ENCODE measurements at places on chromosomes 1 and 21.
A peak's percentile ranks its signal among the peaks of the same experiment; 100 is the strongest.

- no peak for DNase-seq
Measured at GRCh38 chr1:39082811-39083576, 56.8 kb downstream of the NDUFS5 start.

DNA sequence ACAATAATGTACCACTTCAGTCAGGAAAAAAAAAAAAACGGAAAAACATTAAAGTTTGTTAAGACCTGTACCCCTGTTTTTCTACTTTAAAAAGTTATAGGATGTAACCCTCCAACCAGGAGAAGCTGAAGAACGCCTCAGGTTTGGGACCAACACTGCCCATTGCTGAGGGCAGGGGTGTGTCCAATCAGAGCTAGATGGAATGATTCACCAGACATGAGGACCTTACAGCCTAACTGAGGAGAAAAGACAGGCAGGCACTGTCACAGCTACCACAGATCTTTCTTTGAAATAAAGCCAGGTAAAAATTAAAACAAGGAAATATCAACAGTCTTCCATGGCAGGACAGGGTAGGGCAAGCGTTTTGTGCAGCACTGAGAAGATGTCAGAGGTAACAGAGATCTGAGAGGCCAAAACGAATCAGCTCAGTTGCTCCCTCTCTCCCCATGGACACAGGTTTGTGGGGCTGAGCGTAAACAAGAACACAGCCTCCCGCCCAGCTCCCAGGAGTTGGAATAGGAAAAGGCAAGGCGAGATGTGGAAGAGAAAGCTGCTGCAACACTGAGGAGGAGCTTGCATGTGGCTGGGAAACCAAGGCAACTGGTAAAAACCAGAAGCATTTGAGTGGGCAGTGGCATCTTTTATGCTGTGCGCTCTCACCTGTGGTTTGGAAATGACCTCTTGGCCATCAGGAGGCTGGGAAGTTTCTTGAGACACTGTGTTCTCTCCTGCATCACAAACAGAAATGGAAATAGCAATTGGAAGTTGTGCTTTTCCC is 34.0 kb downstream of the SEC16B start:
- DNase-seq = no peak

DNA sequence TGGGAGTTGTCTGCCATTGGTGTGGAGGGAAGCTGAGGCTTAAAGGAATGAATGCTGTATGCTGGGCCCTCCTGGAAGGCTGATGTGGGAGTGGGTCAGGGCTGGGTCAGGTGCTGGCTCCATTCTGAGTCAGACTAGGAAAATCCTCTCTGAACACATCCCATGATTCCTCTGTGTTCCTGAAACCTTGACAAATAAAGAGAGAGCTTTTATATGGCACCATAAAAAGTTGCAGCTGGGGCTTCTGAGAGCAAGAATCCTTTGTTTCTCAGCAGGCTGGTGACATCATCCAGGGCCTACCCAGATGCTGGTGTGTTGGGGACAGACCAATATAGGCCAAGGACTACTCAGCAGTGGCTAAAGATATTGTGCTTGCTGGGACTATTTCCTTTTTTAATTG is 27.8 kb upstream of the NFASC start:
- DNase-seq = no peak

GRCh38 chr1:218346391-218347204 is 1.5 kb downstream of the TGFB2 start:
- no peak for DNase-seq

DNA sequence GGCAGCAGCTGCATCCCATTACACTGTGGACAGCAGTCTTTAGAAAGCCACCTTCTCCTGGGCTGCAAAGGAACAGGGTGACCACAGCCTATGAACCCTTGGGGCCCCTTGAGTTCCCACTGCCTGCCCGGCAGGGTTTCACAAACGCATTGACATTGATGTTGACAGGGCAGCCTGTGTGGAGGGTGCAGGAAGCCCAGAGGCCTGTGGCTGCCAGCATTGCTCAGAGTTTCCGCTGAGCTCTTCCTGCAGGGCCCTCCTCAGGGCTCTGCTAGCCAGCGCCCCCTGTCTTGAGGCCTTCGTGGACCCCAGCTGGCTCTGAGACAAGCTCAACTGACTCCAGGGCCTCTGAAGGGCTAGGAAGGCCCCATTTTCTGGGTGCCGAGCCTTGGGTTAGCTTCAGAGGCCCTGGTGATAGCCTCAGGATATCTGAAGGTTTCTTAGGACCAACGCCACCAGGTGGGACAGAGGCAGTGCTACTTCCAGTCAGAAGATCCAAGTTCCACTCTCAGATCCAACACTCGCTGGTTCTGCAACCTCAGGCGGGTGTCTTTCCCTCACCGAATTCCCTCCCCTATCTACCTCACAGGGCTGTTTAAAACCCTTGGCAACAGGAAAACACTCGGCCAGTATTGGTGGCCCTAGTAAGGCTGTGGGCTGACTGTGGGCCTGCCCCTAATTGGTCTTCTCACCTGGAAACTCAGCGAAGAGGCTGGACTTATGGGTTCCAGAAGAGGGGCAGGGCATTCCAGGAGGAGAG is 27.2 kb upstream of the EPS8L3 start:
- DNase-seq = peak; percentile 86

DNA sequence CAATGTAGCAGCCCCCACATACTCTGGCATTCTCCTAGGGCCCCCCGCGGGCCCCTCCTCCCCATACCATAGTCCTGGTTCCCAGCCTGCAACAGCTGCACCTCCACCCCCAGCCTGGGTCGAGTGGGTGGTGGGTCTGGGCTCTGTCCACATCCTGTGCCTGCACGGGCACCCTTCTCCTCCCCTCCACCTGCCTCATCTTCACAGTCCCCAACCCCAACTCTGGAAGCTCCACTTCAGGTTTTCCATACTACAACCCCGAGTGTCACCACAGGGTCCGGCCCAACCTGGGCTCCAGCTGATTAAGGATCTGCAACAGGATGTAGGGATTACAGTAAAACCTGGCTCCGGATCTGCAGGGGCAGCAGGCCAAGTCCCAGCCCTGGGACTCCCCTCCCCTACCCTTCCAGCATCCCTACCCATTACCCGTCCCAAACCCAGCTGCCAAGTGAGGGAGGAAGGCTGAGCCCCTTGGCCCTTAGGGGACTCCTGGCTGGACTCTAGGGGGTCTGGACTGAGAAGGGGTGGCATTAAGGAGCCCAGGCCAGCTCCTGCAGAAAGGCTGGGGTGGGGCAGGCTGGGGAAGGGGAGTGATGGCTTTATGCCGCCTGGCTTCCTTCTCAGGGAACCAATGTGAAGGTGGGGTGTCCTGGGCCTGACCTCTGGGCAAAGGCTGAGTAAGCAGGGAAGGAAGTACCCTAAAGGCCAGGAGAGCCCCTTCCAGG is 116.8 kb downstream of the CASZ1 start:
- no peak for DNase-seq

Measured in stimulated activated CD4-positive, alpha-beta T cell treated with anti-CD3 and anti-CD28 coated beads, Interleukin-1b, Interleukin-23, amount 100 ng/mL, for 48 hours (primary cell).